ENCODE measurements at places on chromosomes 5 and 9.

GRCh38 chr9:7592321-7593316 is 207.0 kb downstream of the DMAC1 start:
- no peak for DNase-seq

GRCh38 chr5:172846677-172847076 is 12.6 kb downstream of the ERGIC1 start:
- DNase-seq: no peak

DNA sequence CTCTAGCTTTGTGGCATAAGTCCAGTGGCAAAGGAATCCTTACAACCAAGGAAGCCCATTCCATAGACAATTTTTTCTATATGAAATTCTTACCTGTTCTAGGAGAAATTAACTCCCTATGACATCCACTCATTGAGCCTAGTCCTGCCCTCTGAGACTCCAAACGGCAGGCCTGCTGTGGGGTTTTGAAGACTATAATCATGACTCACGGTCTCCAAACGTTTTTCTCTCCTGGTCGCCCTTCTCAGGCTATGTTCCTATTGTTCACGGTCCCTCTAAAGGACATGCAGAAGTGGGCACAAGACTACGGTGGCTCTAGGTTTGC is 611 bp downstream of the EXOSC3 start:
- no peak for DNase-seq

DNA sequence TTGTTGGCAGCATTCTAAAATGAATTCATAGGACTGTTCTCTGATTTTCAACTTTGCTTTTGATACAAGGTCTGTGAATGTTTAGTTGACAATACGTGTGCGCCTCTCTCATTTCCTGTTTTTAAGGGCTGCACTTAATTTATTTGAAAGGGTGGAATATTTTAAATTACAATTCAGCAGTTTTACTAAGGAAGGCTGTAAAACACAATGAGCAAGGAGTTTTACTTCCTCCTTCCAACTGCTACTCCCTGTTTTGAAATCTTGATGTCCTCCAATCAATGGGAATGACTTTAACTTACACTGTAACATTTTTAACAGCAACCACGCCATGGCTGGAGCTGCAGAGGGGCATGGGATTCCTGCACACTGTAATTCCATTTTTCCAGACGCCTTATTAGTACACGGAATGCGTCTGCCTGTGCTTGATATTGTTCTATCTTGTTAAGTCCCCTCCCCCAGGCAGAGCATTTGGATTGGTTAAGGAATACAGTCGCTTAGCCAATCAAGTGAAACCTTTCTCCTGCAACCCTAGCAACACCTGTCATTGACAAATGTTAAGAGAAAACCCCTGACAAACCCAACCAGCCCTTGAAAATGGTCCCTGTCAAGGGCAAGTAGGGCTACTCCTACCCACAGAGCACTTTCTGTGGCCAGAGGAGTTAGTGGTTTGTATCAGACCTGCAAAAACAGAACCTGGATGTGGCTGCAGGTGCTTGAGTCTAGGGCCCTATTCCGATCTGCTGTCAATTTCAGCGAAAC is 12.5 kb upstream of the ZSWIM6 start:
- DNase-seq: no peak

DNA sequence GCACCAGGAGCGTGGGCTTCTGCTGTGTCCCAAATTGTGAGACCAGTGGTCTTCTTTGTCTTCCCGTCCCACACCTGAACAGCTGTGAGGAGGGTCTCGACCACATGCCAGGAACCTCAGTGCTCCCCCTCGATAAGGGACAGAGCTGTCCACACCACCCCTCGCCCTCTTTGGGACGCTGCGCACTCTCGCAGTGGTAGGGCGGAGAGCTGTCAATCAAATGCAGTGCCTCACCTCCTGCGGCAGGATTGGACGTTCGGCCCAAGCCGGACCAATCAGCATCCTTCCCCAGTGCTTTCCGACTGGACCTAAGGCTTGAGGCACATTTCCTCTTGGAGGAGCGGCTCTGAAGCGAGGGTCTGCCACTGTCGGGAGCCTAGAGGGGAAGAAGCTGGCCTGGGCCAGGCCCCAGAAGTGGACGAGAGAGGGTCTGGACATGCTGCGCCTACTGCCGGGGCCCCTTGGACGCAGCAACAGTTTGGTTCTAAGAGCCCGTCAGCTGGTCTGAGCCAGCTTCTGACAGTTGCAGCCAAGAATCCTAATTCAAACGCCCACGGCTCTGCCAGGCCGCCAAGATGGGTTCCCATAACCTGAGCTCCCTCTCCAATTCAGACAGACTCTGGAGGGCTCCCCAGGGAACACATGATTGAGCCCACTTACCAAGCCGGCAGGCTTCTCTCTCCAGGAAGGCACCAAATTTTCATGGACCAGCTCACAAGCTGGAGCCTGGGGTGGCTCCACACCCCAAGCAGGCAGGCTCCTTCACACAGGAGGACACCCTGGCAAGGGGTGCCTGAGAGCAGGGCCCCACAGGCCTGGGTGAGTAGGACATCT is 28.1 kb upstream of the ADAMTS2 start:
- no peak for DNase-seq

DNA sequence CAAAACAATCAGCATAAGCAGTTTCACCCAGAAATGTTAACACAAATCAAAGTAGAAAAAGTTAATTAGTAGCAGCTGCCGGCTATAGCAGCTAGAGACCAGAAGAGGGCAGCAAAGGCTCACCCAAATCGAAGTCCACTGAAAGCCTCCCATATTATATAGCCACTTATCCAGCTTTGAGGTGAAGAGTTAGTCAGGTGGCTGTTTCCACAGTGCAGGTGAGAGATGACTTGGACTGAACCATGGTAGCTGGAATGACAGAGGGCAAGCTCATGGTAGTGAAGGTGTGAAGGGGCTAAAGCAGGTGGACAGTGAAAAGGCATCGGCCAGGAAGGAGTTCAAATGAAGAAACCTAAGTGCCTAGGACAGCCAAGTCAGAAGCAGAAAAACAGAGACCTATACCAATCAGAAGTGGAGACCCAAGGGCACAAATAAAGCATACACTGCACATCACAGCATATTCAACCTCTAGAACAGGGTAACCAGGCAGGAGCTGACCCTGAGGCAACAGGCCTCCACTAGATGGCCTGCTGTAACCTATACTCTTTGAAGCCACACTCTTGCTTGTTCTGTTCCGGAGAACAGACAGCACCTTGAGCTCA is 7.2 kb upstream of the RNF38 start:
- DNase-seq: peak; percentile 33

DNA sequence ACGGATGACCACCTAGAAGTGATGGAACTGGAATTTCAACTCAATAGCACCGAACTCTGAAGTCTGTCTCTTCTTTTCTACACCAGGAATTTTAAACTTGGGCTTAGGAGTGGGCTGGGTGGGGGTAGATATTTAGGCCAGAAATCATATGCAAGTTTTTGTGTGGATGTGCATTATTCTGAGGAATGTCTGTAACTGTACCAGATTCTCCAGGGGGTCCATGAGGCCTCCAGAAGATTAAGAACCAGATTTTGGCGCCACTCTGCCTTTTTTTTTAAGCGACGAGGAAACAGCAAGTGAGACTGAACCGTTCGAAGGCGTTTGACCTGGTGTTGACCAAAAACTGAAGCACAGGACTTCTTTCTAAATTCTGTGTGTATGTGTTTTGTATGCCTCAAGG is 88.8 kb upstream of the TTC23L start:
- no peak for DNase-seq

GRCh38 chr5:173902743-173903142 is 14.6 kb downstream of the CPEB4 start:
- DNase-seq: no peak

DNA sequence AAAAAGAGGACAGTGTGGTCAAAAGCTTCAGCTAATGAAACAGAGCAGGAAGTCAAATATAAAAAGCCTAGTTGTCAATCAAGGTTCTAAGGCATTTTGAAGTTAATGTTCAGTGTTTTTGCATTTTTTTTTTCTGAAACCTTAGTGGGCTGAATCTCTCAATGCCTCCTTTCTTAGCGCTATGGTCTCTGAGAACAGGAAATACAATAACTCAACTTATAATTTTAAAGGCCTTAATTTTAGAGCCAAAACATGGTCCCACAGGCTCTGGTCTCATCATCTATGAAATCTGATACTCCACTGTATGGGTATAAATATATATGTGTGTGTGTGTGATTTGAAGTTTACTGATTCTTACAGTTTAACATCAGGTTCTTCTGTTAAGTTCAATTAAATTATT is 63.3 kb upstream of the DPYSL3 start:
- no peak for DNase-seq

DNA sequence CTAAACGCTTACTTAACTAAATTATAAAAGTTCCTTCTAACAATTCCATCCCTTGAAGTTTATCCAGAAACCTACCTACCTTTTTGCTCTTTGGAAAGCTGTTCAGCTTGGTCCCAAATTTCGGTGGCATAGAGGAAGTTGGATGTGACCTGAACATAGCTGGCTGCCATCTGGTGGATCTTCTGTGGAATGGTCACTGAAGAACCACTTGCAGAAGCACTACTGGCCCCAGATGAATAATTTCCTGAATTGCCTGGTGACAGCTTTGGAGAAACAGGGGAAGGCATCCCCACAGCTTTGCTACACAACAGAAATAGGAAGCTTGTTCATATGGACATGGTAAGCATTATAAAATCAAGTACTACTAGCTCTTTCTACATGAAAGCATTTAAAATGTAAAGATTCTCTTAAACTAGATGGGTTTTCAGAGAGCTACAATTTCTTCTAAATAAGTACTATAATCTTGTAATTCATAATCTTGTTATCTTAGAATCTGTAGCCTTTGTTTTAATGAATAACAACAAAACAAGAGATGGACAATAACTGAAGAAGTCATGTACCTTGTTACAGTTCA is 9.9 kb downstream of the LEAP2 start:
- no peak for DNase-seq

DNA sequence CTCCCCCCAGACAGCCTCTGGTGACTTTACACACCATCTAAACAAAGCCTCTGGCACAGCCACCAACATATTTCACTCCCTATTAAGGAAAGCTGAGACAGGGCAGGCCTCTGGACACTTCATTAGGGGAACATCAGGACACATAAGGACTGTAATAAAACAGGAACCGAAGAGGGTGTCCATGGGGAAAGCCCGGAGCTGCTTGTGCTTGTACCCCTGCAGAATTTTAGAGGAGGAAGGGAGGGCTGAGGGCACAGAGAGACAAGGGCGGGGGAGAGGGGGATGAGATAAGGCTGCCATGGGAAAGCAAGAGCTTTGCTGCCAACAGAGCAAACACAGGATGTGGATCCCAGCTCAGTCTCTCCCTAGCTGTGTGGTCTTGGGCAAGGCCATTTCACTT is 138.4 kb downstream of the ASTN2 start:
- DNase-seq: no peak

- no peak for DNase-seq
Measured at GRCh38 chr9:76453785-76454184, 5.2 kb upstream of the GCNT1 start.

DNA sequence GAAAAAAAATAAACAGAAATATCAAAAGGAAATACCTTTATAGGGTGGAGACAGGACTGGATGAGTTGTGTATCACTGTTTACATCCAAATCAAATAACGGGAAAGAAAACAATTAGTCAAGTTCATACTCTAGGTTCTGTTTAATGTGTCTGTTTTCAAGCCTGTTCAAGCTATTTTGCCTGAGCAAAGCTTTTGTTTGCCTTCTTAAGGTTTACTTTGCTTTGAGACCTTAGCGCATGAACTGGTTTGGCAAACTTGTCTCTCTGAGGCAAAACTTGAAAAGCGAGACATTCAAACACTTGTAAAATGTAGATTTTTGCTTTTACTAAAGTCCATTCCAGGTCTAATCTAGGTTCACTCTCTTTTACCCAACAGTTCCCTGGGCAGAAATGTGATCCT is 174.1 kb upstream of the RFX3 start:
- DNase-seq: no peak

DNA sequence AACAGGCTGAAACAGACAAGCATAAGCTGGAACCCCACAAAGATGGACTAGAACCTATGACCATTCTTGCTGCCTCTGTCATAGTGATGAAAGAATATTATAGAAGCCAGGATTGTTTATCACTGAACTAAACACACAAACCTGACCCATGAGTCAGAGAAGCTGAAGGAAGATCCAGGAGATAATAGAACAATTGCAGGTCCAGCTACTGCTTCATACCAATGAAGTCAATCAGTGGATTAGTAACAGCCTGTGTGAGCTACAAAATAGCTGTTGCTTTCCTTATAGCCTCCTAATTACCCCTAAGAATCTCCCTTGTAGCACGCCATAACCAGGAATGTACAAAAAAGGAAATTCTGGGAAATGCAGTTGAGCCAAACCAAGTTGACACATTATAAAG is 459.9 kb upstream of the ZNF462 start:
- DNase-seq: no peak

- no peak for DNase-seq
Measured at GRCh38 chr5:152086668-152087067, 162.0 kb upstream of the GLRA1 start.

DNA sequence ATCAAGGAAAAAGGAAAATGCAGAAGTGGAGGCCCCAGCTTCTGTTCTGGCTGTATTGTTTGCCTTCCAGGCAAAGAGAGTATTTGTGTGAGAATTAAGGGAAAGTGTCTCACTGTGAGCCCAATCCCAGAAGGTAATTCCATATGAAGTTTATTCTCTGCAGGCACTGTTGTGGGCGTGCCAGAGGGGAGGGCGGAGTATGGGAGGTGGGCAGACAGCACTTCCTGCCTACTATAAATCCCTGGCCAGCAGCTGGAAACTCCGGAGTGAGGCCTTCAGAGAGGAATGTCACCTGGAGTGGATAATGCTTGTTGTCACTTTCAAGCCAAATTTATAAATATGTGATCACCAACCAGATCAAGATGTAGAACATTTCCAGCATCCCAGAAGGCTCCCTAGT is 209.5 kb downstream of the ARHGAP26 start:
- no peak for DNase-seq

DNA sequence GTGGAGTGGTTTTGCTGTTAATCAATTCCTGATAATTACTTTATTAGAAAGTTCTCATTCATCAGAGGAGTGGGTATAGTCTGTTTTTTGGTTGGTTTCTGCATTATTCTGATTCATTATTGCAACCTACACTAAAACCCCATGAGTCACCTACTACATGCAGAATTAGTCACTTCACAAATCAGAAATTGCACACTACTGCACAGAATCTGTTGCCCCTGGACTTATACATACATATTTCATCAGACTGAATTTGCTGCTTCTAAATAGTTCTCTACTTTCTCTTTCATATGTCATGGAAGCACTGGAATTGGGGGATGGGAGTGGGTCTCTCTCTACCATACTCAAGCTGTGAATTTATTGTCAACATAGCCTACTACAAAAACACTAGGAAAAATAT is 585.1 kb downstream of the DNAH5 start:
- DNase-seq: no peak

DNA sequence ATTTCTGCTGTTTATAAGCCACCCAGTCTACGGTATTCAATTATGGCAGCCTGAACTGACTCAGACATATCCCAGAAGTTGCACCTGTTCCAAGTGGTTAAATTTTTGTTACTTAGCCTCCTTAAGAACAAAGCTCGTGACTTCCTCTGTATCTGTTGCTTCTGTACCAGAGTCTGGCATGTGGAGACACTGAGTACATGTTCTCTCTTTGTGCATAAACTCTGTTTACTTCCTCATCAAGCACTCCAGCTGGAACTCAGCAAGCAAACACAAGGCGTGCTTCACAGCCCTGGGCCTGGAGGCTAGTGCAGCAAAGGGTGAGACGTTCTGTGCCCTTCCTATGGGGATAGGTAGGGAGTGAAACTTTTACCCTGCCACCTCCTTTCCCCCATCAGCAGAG is 19.0 kb downstream of the C9orf152 start:
- DNase-seq: no peak
